ENCODE measurements at places on chromosomes 13 and 19. TPM values are rescaled to one million over a fixed set of nuclear protein-coding genes. Genes with fewer than 3 reads are reported as not detected.

The FUT2 gene
- not detected for total RNA-seq

- DNase-seq = no peak
Measured at GRCh38 chr19:1364070-1364704, 19.5 kb upstream of the NDUFS7 start.

DNA sequence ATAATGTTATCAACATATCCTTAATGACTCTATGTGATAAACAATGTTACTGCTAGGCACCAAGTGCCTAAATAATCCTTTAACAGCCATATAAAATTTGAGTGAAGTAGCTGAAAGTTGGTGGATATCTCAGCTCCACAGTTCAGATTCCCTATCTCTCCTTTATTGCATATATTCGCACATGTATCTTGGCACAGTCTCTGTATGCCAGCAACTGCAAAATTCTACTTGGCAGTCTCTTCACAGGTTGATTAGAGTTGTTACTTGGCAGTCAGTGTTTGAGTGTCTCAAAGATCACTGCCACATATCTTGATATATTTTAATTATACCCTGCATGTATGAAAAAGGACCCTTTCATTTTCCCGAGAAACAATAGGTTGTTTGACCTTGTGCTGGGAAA, 879.3 kb downstream of the OLFM4 start:
- no peak for DNase-seq

- no peak for DNase-seq
Measured at GRCh38 chr13:97686594-97686993, 252.6 kb downstream of the RAP2A start.

The ACTMAP gene
- 17.0 TPM for total RNA-seq

The ZNF709 gene
- total RNA-seq = 3.4 TPM

DNA sequence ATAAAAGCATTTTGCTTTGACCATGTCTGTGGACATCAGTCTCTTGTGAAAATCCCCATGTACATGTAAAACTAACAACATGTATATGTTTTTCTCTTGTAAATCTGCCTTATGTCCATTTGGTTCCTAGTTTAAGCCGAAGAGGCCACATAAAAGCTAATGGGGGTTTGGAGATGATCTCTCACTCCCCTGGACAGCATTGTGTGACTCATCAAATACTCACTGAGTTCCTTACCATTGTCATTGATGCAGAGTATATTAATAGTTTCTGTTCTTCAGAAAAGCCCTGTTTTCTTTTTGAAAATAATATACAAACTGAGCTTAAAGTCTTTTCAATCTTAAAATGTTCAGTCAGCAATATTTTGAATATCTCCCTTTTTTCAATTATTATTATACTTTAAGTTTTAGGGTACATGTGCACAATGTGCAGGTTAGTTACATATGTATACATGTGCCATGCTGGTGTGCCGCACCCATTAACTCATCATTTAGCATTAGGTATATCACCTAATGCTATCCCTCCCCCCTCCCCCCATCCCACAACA, 536.7 kb upstream of the HTR2A start:
- no peak for DNase-seq

GRCh38 chr13:36282821-36283432, 14.7 kb downstream of the CCDC169 start:
- DNase-seq = no peak
